NCI-H510A treated with DMSO at 0.1 percent for 48 hours (cell line): ENCODE measurements at places on chromosomes 12 and 14.

- DNase-seq: no peak
Measured at GRCh38 chr14:100651999-100652508, 64.8 kb upstream of the BEGAIN start.

GRCh38 chr12:10140001-10140400 is 10.0 kb upstream of the CLEC7A start:
- DNase-seq: peak; percentile 71

DNA sequence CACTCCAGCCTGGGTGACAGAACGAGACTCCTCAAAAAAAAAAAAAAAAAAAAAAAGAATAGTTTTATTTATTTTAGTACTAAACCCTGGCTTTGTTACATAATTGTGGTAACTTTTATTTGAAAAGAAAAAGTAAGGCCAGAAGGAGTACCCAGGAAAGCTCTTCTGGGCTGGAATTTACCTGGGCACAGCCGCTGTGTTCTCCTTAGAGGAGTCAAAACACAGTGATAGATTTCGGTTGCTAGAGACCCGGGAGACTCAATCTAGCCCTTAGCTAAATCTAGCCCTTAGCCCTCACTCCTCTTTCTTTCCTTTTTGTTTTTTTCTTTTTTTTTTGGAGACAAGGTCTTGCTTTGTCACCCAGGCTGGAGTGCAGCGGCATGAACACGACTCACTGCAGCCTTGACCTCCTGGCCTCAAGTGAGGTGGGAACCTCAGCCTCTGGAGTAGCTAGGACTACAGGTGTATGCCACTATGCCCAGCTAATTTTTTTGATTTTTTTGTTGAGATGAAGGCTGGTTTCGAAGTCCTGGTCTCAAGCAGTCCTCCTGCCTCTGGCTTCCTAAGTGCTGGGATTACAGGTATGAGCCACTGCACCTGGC is 49.7 kb downstream of the SYNE2 start:
- no peak for DNase-seq

DNA sequence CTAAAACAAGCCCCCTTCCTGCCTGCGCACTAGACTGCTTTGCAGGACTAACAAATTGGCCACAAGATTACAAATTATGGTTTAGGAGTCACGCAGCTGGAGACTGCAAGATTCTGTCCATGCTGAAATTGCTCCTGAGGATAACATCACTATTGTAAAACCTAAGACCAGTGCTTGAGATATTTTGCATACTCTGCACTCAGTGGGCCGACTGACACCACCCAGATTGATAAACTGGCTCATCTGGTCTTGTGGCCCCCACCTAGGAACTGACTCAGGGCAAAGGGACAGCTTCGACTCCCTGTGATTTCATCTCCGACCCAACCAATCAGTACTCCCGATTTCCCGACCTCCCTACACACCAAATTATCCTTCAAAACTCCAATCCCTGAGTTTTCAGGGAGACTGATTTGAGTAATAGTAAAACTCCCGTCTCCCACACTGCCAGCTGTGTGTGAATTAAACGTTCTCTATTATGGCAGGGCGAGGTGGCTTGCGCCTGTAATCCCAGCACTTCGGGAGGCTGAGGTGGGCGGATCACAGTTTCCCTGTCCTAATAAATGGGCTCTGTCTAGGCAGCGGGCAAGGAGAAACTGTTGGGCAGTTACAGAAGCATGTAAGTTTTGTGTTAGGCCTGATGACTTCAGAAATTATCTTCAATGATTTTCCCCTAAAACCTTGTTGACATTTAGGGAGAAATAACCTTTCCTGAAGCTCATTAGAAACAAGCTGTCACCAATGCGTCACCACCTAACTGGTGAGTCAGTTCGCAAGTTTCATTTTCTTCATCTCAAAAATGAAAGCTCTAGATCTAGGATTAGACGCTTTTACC is 5.3 kb upstream of the UBC start:
- no peak for DNase-seq

- DNase-seq: no peak
Measured at GRCh38 chr12:11834104-11834812, 184.8 kb downstream of the ETV6 start.

- DNase-seq: no peak
Measured at GRCh38 chr14:37972941-37973887, 234.5 kb upstream of the SSTR1 start.

DNA sequence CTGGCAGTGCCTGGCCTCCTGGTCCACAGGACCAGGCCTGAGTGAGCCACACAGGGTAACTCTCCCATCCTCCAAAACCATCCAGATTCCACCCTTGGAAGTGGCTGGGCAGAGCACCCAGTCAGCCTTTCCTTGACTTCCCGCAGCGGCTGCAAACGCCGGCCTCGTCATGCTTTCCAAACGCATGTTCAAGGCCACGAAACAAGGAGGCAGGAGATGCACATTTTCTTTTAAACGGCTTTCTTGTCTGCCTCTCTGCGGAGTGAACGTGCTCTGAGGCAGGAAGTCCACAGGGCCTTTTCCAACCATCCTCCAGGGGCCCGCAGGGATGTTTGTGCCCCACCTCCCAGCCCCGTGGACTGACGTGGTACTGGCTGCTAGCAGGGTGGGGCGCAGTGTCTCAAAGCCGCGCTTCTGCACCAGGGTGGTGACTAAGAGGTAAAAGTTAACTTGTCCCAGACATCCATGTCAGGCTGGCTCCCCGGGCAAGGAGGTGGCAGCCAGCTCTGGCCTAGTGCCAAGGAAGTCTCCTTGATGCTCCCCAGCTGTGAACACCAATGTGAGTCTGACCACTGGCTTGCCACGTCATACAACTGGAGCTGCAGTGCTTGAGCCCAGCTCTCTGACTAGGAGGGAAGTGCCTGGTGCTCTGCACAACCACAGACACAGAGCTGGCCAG is 45.0 kb downstream of the KCNA5 start:
- DNase-seq: no peak

GRCh38 chr14:70714055-70714550 is 72.4 kb downstream of the TTC9 start:
- DNase-seq: peak; percentile 42

DNA sequence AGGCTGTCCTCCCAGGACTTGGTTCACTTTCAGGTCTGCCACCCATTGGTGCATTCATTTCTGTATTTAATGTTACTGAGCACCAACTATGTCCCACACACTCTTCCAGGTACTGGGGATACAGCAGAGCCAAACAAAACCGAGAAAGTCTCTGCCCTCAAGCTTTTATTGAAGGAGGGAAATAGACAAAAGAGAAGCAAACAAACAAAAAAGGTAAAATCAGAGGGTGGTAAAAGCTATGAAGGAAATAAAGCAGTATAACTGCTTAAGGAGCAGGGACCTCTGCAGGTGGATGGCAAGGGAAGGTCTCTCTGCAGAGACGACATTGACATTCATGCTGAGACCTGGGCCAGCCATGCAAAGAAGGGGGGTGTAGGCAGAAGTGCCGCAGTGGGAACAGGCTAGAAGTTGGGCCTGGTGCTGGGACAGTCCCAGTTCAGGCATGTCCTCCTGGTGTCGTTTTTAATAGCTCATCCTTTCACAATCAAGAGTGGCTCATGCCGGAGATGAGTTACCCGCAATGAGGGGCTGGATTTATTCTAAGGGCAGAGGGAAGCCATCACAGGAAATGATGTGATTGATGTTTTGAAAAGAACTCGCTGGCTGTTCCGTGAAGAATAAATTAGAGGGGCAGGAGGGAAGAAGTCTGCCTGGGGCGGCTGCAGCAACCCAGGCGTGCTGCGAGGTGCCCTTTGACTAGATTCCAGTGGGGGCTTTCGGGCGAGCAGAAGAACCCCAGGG is 72.8 kb downstream of the IRF2BPL start:
- DNase-seq: peak; percentile 89

GRCh38 chr12:107423531-107423930 is 262.1 kb upstream of the PWP1 start:
- DNase-seq: no peak

DNA sequence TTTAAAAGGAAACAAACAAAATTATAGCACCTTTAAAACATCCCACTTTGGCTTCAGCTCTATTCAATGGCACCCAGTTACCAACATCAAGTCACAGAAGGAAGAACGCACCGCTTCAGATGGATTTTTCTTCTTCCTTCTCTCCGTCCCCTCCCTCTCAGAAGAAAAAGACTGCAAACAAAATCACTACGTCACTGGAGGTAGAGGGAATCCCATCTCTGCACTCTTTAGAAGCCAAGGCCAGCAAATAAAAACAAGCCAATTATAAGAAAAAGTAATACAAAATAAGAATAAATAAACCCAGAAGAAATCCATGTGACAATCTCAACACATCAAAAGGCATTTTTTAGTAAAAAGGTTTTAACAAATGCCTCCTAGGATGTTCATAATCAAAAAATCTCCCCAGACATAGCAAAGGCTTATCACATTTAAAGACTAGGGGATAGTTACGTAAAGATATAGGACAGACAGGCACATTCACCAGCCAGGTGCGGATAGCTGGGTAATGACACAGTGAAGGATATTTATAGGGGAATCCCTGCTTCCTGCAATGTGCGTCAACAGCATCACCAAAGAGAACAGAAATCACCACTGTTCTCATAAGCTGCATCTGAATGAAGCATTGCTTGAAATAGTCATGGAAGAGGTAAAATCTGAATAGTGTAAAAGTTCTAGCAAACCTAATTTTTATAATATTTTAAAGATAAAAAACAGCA is 89.4 kb downstream of the R3HDM2 start:
- DNase-seq: peak; percentile 6

- DNase-seq: no peak
Measured at GRCh38 chr12:101909646-101910045, 32.3 kb downstream of the DRAM1 start.

DNA sequence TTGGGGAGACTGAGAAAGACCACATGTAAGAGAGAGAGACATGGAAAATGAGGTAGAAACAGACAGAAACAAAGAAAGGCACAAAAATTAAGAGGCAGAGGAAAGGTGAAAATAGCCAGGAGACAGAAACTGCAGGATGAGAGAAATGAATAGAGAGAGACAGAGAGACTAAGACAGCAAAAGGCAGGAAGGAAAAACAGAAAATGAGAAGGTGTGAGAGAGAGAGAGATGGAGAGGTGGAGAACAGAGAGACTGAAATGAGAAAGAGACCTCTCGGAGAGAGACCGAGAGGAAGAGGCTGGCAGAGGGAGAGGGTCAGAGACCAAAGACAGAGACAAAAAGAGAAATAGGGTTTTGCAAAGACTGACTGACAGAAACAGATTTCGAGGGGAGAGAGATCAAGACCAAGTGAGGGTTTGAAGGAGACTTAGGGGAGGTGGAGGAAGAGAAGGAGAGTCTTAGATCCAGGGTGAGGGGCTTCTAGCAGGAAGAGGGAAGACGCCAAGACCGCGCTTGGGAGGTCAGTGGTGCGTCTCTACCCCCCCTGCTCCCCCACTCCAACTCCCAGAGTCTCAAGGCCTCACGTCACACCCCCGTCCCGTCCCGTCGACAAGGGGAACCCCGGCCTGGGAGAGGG is 1.1 kb upstream of the AQP5 start:
- no peak for DNase-seq

DNA sequence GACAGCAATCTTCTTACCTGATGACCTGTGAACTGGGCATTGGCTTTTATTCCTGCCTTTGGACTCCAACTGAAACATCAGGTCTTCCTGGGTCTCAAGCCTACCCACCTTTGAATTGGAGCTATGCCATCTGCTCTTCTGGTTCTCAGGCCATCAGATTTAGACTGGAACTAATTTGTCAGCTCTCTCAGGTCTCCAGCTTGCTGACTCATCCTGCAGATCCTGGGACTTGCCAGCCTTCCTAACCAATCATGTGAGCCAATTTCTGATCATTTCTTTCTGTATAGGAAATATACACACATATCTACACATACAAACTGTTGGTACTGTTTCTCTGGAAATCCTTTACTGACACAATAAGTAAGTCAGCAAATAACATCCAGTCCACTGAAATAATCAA is 65.3 kb upstream of the TSPAN8 start:
- no peak for DNase-seq

GRCh38 chr12:53286448-53286847 is 8.9 kb upstream of the PFDN5 start:
- no peak for DNase-seq

DNA sequence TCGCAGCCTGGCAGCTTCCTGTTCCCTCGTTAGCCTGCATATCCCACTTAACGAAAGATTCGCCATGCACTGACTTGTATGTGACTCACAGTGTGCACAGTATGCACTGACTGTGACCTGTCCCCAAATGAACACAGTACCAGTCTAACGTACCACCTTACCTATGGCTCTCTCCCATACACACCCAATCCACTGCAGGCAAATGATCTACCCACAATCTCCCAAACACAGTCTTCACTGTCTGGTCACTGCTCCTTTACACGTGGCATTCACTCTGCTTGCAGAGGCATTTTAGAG is 163.5 kb upstream of the EEA1 start:
- DNase-seq: no peak

- DNase-seq: no peak
Measured at GRCh38 chr14:98903371-98903770, 368.6 kb downstream of the BCL11B start.

DNA sequence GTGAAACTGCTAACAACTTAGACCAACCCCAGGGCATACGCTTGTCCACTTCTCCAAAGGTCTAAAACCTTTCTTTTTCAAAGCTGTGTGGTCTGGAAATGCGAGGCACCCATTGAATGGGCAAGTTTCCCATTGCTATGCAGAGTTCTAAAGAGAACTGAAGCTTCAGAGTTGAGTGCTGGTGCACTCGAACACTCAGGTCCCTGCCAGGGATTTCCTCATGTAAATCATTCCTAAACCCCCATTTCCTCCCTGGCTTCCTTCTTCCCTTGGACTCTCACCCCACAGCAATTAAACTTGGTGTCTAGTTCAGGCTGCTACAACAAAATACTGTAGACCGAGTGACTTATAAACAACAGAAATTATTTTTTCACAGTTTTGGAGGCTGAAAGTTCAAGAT is 2.2 kb upstream of the PXN start:
- no peak for DNase-seq
